Tibial nerve (tissue), 4 donors: ENCODE measurements at places on chromosomes 11 and 22. TPM values are rescaled to one million over a fixed set of nuclear protein-coding genes. Genes with fewer than 3 reads are reported as not detected.

DNA sequence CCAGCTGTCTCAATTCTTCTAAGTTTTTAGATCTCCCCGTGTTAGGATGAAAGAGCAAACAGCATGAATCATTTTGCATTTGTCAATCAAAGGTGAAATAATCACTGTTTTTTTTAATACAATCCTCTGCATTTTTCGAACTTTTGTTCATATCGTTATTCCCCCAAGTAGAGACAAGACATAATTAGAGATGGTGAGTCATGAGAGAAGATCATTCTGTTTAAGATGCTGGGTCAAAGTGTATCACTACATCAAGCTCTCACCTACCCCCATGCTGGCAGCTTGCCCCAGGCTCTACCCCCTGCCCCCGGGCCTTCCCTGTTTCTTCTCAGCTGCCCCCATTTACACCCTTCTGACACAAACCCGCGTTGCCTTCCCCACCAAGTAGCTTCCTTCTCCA is 30.5 kb upstream of the MYO18B start:
- H3K4me1 ChIP-seq, result no peaks in the 10 kb centered on the region
- H3K27me3 ChIP-seq, result no peaks in the 10 kb centered on the region
- DNase-seq, result no peak
- H3K27ac ChIP-seq, result no peak overlapping the region

DNA sequence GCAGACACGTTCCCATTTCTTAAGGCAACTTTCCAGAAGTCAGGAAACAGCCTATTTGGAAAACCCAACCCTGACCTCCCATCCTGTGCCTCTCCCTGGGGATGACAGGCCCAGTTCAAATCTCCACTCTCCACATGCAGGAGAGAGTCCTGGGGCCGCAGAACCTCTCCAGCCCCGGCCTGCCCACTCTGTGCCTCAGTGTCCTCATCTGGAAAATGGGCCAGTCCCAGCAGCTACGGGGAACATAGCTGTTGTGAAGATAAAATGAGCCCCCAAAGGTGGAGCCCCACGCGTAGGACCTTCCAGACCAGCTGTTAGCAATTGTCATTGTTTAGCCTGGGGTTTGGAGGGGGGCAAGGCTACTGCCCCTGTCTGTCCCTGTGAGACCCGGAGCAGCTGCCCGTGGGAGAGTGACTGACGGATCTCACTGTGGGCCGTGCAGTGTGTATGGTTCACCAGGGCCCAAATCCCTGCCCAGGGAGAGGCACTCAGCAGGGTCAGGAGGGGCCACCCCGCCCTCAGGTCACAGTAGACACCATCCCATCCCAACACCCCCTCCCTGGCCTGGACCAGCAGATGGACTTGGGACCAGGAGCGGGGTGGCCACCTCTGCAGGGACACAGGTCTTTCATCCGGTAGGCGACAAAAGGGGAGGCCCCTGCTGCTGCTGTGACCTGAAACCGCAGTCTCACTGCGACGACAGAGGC is 145.9 kb downstream of the CTTN start:
- H3K36me3 ChIP-seq, result no peaks in the 10 kb centered on the region
- no peak overlapping the region for H3K4me3 ChIP-seq
- H3K27ac ChIP-seq, result no peak overlapping the region
- no peak for DNase-seq

DNA sequence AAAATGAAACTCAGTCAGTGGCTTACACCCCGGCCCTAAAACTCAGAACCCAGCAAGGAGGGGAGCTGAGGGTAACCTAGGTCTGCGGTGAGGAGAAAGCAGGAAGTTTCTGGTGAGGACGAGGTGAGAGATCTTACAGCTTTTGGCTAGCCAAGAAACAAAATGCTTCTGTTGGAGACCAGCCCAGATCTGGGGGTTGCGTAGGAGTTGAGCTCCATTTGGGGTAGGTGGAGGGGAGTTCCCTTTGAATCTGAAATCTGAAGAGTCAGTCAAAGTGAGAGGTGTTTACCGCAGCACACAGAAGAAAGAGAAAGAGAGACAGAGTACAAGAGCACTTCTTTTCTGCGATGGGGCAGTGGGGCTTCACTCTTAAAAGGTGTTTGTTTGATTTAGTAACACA is 29.6 kb downstream of the EHF start:
- no peaks in the 10 kb centered on the region for H3K27me3 ChIP-seq
- no peak overlapping the region for H3K27ac ChIP-seq
- no peak overlapping the region for H3K4me3 ChIP-seq
- DNase-seq, result no peak

DNA sequence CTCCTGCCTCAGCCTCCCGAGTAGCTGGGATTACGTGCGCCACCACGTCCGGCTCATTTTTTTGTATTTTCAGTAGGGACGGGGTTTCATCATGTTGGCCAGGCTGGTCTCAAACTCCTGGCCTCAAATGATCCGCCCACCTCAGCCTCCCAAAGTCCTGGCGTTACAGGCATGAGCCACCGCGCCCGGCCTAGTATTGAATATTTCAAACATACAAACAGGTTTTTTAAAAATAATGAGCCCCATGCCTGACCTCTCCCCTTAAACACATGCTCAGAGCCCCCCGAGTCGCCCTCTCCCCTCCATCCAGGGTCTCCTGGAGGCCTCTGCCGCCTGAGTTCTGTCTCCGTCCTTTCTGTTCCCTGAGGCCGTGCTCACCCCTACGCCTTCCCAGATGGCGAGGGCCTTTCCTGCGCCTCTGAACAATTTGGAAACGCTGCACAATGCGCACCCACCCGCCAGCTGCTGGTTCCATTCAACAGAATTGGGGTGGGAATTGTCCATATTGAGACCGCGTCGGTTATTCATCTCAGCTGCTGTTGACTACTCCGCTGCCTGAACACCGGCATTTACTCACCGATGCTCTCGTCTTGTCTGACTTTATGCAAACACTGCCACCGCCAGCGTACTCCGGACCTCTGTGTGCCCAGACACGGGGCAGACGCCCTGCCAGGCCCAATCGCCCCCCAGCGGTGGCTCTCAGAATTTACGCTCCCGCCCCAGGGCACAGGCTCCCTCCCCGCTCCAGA is 13.6 kb upstream of the RNH1 start:
- no peaks in the 10 kb centered on the region for H3K27me3 ChIP-seq
- H3K27ac ChIP-seq, result no peak overlapping the region
- H3K4me3 ChIP-seq, result no peak overlapping the region

Gene TMPRSS13
- total RNA-seq, result not detected

- H3K27me3 ChIP-seq, result no peaks in the 10 kb centered on the region
- H3K4me3 ChIP-seq, result no peak overlapping the region
- H3K36me3 ChIP-seq, result no peaks in the 10 kb centered on the region
Measured at GRCh38 chr22:32020117-32020516, 22.9 kb upstream of the SLC5A1 start.

DNA sequence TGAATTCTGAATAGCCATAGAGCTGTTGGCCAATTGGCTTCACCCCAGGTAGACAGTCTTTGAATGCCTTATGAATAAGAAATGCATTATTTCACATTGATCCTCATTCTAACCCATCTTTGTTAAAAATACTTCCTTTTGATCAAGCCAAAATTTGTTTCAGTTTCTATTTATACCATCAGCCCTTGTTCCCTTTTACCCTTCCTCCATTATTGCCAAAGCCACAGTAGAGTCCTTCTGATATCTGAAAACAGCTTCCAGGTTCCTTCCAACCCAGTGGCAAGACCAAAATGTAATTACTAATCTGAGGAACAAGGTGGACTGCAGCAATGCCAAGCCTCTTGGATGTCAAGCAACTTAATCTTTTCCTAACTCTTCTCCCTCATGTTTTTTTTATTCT is 458.8 kb downstream of the BUD13 start:
- no peaks in the 10 kb centered on the region for H3K36me3 ChIP-seq
- DNase-seq, result no peak
- peaks cover 16% of the 10 kb centered on the region for H3K4me1 ChIP-seq
- H3K27me3 ChIP-seq, result no peaks in the 10 kb centered on the region
- H3K4me3 ChIP-seq, result no peak overlapping the region

Gene OR6T1
- total RNA-seq, result not detected
